ENCODE measurements at places on chromosomes 1 and 21.

DNA sequence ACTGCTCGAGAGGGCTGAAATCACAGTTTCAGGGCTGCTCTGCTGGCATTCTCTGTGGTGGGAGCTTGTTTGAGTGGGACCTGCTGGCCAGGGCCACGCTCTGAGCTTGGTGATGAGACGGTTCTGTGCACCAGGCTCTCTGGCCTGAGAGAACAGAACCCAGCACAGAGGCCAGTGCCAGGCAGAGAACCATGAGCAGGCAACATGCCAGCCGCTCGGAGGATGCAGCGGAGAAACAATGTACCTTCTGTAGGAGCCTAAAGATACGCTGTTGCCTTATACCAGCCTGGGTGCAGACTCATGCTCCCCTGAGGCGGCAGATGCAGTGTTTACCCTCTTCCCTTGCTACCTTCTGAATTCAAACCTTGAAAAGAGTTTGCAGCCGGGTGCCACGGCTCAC is 10.0 kb downstream of the C2CD2 start:
- DNase-seq: no peak

GRCh38 chr1:103170609-103171008 is 62.3 kb upstream of the COL11A1 start:
- no peak for DNase-seq

DNA sequence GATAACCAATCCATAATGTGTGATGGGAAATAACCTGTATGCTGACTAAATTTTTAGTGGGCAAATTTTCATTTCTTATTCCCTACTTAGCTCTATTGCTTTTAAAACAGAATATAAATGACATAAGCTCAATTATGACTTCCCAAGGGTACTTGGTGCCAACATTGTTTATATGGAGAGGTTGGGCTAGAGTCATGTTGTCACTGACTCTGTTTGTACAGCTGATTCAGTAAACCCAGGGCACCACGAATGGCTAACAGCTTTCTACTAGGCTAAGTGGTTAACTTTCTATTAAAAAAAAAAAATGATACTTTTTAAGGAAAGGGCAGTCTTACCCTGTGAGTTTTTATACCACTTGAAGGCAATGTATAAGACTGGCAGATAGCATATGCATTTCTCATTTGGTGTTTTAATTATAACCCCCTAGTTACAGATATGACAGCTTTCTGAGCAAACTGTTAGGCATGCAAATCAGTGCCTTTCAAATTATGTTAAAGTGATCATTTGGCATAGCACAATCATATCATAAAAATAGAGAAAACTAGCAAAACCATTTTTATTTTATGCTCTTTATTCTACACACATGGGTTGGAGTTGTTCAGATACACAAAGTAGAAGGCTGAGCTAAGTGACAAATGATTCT is 147.1 kb downstream of the DNM3 start:
- DNase-seq: no peak

DNA sequence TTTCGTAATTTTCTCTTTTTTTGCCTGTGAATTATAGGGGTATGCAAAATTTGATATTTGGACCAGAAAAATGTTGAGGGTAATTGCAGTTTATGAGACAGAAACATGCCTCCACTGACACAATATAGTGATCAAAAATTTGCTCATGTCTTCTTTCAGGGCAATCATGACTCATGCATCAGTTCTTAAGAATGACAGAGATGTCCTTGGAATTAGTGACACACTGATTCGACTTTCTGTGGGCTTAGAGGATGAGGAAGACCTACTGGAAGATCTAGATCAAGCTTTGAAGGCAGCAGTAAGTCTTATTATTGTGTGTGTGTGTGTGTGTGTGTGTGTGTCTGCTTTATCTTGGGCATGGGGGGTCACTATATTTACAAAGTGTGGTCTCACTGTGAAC is 27.5 kb downstream of the CTH start:
- no peak for DNase-seq

DNA sequence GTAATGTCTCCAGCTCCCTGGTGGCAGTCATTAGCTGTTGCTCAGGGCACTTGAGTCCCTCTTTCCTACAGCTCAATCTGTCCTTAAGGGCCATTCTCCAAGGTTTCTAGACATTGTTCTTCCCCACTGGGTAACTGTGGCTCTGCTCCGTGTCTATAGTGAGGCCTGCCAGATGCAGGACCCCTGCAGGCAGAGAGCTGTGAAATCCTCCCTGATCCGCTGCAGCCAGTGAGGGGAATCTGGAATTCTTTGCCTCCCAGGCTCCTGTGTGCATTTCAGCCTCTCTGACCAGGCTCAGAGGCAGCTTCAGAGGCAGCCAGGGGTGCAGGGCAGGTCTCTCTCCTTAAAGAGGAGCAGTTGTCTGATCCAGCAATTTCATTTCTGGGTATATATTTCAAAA is 14.4 kb upstream of the IGSF21 start:
- no peak for DNase-seq

DNA sequence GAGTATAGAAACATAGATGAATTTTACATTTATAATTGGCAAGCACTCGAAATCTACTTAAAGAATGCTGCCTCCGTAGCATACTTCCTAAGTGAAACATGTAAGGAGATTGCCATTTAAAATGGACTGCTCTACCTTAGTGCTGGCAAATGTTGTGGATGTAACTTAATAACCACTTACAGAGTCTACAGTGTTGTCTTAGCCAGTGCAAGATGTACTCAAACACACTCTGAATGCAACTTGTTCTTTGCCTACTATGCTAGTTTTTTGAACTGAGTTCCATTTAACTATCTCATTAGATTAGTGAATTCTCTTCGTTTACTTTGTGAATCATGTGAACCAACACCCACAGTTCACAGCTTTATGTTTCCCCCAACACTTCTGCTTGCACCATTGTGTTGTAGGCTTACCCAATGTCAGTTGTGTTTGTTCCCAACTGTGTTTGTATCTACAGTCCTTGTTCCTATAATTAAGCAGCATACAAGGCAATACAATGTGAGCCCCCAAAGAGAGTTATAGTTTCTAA is 345.5 kb upstream of the LYPLAL1 start:
- no peak for DNase-seq

GRCh38 chr1:173318788-173319187 is 111.7 kb upstream of the TNFSF4 start:
- no peak for DNase-seq

DNA sequence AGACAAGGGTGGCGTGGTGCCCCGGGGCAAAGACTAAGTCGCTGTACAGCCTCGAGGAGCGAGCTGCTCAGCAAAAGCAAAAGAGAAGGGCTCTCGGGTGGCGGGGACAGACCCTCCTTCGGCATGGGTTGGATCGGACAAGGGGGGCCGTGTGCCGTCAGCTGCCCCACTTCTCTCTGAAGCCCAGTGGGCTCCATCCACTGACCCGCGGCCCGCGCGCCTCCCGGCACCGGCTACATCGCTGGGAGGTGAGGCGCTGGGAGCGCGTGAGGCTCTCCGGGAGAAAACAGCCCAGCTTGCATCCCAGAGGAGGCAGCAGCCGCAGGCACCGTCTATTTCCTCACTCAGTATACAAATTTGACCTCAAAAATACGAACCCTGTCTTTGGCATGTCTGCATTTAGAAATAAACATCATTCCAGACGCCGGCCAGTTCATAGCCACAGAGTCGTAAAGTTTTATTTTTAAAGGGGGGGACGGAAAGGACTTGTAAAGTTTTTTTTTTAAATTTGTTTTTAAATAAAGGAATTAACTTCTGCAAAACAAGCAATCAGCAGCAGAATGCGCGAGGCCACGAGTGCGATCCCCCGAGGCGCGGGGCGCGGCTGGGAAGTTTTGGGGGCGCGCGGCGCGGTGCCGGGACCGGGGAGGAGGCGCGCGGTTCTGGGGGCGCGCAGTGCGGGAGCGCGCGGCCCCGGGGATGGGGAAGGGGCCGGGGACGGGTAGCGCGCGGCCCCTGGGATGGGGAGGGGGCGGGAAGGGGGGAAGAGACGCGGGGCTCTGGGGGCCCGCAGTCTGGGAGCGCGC is 689 bp upstream of the GPR137B start:
- peak; percentile 34 for DNase-seq

GRCh38 chr1:205287767-205288559 is 33.6 kb downstream of the NUAK2 start:
- DNase-seq: peak; percentile 69

- no peak for DNase-seq
Measured at GRCh38 chr1:14486401-14487201, 111.9 kb upstream of the KAZN start.

DNA sequence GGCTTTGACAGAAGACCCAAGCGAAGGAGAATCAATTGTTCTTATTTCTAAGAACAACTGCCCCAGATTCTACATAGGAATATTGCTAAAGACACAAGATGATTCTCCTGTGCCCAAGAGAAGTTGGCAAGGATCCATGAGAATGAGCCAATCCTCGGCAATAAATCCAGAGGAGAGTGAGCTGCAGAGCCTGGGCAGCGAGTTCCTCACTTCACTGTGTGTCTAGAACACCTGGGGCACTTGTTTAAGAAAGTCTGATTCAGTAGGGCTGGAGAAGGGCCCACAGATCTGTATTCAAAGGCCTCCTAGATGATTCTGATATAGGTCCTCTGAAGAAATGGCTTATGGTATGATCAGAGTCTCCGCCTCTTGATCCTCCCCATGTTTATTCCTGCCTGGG is 31.8 kb downstream of the GADD45A start:
- DNase-seq: no peak

- DNase-seq: no peak
Measured at GRCh38 chr1:100584761-100585745, 47.1 kb downstream of the GPR88 start.

DNA sequence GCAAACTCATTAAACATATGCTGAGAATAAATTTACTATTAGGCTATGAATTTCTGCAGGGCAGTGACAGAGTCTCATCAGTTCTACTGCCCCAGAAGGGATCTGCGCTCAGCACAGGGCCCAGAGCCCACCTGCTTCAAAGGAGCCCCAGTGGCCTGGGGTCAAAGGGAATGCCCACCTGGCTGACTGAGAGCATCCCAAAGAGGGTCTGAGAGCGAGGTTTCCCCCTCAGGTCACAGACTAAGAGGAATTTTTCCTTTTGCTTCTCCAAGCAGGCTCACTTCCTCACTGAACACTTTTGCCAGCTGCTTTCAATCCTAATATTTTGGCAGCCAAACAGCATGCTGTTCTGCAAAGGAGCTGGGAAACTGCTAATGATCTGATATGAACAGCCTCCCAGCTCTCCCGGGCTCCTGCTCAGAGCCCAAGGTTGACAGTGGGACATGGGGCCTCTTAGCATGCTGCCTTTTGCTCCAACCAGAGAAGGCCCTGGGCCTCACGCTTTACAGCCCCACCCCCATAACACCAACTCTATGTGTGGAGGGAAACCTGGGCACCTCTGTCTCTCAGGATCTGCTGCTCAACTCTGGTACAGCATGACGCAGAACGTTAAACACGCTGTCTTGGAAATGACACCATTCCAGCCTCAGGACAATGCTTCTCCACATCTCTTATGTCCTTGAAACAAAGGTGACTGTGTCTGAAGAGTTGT is 70.7 kb upstream of the SYT6 start:
- no peak for DNase-seq

DNA sequence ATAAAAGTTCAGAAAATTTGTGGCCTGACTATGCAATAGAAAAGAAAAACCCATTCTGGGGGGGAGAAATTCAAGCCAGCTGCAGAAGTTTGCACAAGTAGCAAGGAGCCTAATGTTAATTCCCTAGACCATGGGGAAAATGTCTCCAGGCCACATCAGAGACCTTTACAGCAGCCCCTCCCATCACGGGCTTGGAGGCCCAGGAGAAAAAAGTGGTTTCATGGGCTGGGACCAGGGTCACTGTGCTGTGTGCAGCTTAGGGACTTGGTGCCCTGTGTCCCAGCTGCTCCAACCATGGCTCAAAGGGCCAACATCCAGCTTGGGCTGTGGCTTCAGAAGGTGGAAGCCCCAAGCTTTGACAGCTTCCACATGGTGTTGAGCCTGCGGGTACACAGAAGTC is 42.0 kb downstream of the IL23R start:
- no peak for DNase-seq

DNA sequence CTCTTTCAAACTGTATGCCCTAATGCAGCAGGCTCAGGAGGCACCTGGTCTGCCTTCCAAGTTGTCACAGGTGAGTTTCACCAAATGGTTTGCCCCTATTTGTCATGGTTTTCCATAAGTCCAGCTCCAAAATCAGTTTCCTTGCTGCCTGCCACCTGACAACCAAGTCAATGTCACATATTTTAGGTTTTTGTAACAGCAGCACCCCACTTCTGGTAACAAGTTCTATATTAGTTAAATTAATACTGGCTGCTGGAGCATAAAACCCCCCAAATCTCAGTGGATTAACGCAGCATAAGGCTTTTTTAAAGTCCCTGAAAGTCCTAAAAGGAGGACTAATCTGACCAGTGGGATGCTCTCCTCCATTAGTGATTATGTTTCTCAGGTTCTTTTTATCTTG is 200.7 kb downstream of the RRAGC start:
- no peak for DNase-seq

- DNase-seq: no peak
Measured at GRCh38 chr21:40227096-40227495, 359.9 kb downstream of the PCP4 start.

DNA sequence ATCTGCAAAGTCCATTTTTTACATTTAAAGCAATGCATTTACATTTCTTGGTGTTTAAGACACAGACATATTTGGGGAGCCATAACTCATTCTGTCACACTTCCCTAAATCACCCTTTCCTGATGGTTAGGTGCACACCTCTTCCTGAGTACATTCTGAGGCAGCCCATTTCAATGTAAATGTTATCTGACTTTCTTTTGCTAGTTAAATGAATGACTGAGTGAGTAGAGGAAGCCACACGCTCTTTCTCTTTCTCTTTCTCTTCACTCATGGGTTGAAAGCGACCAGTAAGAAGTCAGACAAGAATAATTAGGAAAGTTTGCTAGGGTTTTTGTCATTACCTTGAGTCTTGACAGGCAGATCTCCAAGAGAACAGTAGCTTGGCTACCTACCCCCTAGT is 143.1 kb downstream of the S1PR1 start:
- no peak for DNase-seq
